ENCODE measurements at places on chromosomes 16 and 17.

DNA sequence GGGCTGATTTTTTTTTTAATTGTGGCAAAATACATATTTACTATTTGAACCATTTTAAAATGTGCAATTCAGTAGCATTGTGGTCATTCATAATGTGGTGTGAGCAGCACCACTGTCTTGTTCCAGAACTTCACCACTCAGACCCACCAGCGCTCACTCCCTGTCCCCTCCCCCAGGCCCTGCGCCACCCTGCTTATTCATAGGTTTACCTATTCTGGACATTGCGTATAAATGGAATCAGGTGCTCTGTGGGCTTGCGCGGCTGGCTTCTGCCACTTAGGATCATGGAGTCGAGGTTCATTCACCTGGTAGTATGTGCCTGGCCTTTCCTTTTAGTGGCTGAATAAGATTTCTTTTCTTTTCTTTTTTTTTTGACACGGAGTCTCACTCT, 59.4 kb downstream of the NT5M start:
- DNase-seq: no peak

DNA sequence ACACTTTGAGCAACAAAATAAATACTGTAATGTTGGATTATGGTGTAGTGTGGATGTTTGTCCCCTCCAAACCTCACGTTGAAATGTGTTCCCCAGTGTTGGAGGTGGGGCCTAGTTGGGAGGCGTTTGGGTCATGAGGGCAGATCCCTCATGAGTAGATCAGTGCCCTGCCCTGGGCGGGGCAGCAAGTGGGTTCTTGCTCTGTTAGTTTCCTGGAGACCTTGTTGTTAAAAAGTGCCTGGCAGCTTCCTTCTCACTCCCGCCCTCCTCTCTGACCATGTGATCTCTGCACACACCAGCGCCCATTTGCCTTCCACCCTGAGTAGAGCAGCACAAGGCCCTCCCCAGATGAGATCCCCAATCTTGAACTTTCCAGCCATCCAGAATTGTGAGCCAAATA, 67.7 kb downstream of the MPRIP start:
- DNase-seq: peak; percentile 45

DNA sequence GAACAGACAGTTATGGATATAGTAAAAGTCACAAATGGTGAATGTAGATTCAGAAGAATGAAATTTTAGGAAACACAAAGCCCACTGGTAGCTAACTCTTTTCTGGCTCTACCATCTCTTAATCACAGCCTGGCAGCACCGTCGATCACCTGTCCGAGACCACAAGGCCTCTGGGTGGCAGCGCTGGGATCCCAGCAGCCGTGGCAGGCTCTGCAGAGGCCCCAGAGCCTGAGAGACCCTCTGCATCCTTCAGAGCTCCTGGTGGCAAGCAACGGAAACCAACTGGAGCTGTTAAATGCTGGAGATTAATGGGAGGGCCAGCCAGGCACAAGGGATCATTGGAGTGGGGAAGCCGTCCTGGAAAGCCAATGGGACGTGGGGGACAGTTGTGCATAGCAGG, 26.3 kb downstream of the LAT start:
- no peak for DNase-seq

GRCh38 chr16:87762071-87762571, 3.7 kb downstream of the KLHDC4 start:
- peak; percentile 65 for DNase-seq

GRCh38 chr17:82244413-82245133, 15.7 kb downstream of the SLC16A3 start:
- peak; percentile 59 for DNase-seq

DNA sequence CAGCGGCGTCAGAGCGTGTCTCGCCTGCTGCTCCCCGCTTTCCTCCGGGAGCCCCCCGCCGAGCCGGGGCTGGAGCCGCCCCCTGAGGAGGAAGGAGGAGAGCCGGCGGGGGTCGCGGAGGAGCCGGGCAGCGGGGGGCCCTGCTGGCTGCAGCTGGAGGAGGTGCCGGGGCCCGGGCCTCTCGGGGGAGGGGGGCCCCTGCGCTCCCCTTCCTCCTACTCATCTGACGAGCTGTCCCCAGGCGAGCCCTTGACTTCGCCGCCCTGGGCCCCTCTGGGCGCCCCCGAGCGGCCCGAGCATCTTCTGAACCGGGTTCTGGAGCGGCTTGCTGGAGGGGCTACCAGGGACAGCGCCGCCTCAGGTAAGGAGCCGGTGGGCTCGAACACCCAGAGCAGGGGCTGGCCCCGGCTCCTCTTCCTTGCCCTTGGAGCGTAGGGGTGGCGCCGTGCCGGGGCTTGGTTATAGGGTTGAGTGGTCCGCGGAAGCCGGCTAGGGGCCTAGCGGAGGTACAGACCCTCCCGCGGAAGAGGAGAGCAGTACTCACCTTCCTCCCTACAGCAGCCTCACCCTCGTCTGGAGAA, 841 bp downstream of the RAPGEFL1 start:
- no peak for DNase-seq

DNA sequence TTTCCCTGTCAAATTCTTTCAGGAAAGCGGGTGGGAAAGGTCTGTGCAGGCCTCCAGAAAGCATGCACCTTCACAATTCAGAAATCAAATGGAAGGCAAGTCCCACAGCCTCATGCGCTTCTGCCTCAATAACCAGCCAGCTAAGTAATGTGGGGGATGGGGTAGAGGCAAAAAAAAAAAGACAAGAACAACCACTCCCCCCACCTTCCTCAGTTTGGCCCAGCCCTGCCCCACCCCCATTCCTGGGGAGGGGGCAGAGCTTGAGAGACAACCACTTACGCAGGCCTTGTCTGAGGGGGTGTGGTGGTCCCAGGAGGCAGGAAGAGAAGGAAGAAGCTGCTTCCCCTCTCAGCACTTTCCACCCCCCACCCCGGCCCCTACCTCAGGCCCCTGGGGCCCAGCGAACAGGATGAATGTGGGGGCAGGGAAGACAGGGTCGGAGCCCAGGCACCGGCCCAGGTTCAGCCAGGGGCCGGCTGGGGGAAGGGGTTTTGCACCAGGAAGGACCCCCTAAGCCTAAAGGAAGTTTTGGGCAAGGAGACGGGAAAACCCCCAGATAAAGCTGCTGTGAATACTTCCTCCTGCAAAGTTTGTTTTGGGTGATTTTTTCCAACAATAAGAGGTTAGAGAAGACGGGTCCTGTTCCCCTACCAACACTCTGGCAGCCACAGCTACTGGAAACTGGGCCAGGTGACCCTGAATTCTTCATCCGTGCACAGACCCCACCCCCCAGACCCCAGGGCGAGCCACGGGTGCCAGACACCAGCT, 1.2 kb downstream of the JUP start:
- no peak for DNase-seq

- DNase-seq: peak; percentile 52
These were observed 300.6 kb downstream of the SOX9 start for GRCh38 chr17:72421128-72422092.

- DNase-seq: no peak
These were observed 16.9 kb downstream of the EMC8 start for GRCh38 chr16:85782451-85782850.

DNA sequence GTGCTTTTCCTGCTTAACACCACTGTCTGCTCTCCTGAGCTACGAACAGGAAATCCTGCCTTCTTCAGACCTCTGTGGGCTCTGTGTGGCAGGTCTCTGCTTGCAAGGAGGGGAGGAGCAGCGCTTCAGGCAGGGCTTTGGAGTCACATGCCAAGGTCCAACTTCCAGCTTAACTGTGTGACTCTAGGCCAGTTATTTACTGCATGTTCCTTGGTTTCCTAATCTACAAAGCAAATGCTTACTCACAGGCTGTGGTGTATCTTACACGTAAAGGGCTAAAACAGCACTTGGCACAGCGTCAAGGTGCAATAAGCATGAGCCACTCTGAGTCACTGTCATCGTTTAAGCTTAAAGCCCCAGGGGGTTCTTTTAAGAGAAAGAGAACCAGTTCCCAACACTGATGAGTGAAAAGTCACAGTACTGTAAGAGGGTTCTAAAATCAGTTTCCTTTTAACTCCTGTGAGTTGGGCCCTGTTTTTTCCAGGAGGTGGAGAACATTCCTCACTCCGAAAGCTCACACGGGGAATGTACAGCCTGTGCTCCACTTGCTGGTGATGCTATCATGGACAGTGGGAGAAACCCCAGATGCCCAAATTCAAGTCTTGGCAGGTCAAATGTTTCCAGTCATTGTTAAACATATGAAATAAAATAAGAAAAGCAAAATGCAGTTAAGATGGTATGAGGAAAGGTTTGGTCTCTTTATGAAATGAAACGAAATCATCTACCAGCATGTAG, 54.1 kb upstream of the BCAR1 start:
- DNase-seq: peak; percentile 51

GRCh38 chr16:83441517-83441916, 366.3 kb upstream of the HSBP1 start:
- no peak for DNase-seq

Data from activated CD8-positive, alpha-beta memory T cell treated with anti-CD3 and anti-CD28 coated beads, Interleukin-2, amount 10 ng/mL, durations not matched to agents 7 days and 5 days (primary cell).